Activated CD4-positive, alpha-beta T cell treated with anti-CD3 and anti-CD28 coated beads, Interleukin-2, amount 10 ng/mL, durations not matched to agents 7 days and 5 days (primary cell): ENCODE measurements at places on chromosomes 7 and 10. TPM values are rescaled to one million over a fixed set of nuclear protein-coding genes. Genes with fewer than 3 reads are reported as not detected.

The CPA2 gene
- not detected for total RNA-seq

The ASZ1 gene
- total RNA-seq: not detected

The HMX2 gene
- not detected for total RNA-seq

The PIK3CG gene
- 42.9 TPM for total RNA-seq

The ANKRD30A gene
- not detected for total RNA-seq

The GATAD1 gene
- 13.8 TPM for total RNA-seq

The ANLN gene
- 100 TPM for total RNA-seq

The RTKN2 gene
- 8.8 TPM for total RNA-seq

The CDH23 gene
- total RNA-seq: 4.5 TPM

The OR2A7 gene
- total RNA-seq: 3.5 TPM

The SH3PXD2A gene
- 11.9 TPM for total RNA-seq

The EGR2 gene
- total RNA-seq: 0.67 TPM

The SLC18A3 gene
- total RNA-seq: not detected

- no peak for DNase-seq
Observed at GRCh38 chr7:6532516-6532915, 18.7 kb downstream of the GRID2IP start.

GRCh38 chr10:68594405-68594804 is 34.3 kb downstream of the TET1 start:
- DNase-seq: no peak

- no peak for DNase-seq
Observed at GRCh38 chr10:127207081-127207480, 10.7 kb upstream of the INSYN2A start.

DNA sequence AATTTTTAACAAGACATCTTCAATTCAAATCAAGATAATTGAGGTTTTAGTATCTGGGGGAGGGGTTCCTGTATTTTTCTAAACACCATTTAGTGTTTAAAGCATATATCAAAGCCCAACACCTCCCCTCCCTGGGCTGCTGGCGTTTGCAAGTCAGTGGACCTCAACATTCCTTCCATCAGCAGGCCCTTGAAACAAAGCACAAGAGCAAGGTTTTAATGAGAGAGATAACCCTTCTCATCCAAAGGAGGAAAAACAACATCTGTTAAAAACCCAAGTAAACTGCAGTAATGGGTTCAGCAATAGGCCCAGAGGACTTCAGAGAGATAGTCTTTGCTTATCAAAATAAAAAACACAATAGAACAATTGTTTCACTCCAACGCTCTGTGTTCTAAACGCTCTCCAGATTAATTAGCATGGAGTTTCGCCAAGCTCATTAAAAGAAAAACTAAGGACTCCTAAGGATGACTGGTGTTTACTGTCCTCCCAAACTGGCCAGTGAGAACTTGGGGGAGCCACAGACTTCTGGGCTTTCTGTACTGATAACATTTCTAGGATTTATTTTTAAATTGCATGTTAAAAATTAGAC is 2.5 kb downstream of the JCAD start:
- no peak for DNase-seq

DNA sequence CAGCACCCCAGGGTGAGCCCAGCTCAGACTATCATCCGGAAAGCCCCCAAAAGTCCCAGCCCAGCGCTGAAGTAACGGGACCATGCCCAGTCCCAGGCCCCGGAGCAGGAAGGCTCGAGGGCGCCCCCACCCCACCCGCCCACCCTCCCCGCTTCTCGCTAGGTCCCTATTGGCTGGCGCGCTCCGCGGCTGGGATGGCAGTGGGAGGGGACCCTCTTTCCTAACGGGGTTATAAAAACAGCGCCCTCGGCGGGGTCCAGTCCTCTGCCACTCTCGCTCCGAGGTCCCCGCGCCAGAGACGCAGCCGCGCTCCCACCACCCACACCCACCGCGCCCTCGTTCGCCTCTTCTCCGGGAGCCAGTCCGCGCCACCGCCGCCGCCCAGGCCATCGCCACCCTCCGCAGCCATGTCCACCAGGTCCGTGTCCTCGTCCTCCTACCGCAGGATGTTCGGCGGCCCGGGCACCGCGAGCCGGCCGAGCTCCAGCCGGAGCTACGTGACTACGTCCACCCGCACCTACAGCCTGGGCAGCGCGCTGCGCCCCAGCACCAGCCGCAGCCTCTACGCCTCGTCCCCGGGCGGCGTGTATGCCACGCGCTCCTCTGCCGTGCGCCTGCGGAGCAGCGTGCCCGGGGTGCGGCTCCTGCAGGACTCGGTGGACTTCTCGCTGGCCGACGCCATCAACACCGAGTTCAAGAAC is 1.1 kb downstream of the VIM start:
- peak; percentile 86 for DNase-seq

DNA sequence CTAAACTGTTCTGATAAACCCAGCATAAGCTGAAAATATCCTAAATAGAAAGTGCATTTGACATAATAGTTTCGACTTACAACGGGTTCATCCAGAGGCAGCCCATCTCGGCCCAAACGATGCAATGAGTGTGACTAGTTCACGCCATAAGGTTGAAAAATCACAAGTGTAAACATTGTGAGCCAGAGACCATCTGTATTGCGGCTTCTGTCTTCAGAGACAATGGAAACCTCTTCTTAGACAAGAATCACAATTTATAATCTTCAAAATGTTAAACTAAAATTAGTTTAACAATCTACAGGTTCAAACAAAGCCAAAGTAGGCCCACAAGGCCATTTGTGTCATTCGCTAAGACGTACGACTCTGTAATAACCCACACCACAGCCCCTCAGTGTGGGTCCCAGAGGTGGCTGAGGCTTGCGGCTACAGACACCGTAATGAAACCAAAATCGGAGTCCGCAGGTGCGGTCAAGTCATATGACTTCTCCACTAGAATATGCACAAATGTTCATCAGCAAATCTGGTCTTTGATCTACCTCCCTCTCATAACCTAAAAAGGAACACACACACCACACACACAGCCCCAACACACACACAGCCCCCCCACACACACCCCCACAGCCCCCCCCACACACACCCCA is 81.8 kb downstream of the DIP2C start:
- no peak for DNase-seq

GRCh38 chr7:978416-979091 is 3.2 kb upstream of the COX19 start:
- no peak for DNase-seq

- DNase-seq: no peak
Observed at GRCh38 chr10:8556321-8556720, 501.8 kb downstream of the GATA3 start.

DNA sequence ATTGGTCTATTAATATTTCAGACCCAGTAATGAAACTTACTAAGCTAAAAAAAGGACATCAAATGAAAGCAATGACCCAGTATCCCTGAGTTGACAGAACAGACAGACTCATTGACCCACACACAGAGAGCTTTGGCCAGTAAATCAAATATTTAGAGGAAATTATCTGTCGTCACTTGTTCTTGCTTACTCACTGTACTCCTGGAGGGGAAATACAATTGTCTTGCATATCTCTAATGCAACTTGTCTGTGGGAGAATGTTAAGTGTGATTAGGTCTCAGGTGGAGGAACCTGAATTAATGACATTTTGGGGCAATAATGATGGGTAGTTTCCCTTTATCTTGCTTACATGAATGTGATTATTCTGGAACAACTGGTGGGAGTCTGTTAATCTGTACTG is 80.4 kb downstream of the CUBN start:
- DNase-seq: no peak

DNA sequence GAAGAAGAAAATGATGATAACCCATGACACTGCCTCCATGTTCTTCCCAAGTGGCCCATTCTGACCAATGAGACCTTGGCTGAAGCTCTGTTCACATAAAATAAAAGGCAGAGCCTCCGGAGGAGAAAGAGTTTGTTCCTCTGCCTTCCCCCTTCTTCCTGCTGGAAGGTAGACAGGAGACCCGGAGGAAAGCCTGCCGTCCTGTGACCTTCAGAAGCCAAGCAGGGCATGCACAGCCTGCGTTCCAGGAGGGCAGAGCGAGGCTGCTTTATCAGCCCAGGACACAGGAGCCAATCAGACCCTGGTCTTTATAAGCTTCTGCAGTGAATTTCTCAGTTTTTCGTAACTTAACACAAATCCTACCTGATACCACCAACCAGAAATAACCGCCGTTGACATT is 8.6 kb upstream of the GRID1 start:
- no peak for DNase-seq

DNA sequence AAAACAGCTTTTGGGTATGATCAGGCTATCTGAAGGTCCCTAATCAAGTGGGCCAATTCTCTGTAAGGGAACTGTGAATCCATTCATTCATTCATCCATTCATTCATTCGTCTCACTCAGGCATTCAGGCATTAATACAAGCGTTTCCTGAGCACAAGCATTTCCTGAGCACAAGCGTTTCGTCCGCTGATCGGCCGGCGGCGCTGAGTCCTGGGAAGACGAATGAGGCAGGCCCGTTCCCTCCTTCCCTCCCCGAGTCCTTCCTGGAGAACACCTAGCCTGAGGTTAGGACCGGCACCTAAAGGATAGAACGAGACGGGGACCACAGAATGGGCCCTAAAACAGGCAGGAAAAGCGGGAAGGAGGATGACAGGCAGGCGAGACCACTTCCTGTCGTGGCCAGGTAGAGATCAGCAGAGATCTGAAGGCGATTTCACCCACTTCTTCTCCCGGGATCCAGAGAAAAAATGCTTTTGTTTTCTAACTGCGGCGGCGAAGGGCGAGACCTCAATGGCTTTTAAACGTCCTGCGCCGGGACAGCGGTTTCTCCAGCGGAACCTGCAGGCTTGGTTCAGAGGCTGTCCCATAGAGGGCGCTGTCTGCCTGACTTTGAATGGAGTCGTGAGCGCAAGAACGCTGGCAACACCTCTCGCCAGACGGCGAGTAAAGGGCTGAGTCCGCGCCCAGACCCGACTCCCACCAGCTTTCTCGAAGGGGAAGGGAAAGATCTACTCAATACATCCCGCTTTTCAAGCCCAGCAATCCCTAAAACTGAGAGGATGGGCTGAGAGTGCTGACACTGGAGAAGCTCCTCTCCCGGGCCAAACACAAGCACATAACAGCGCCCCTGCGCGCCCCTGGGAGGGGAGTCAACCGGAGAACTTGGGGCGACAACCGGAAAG is 2.9 kb upstream of the HMX3 start:
- DNase-seq: peak; percentile 89

GRCh38 chr7:80563561-80564327 is 51.9 kb upstream of the GNAT3 start:
- no peak for DNase-seq

- DNase-seq: no peak
Observed at GRCh38 chr7:50399206-50399605, 50.9 kb downstream of the FIGNL1 start.

GRCh38 chr7:132756484-132756990 is 180.3 kb upstream of the PLXNA4 start:
- DNase-seq: no peak

GRCh38 chr10:36640626-36641025 is 484.8 kb upstream of the ANKRD30A start:
- no peak for DNase-seq

DNA sequence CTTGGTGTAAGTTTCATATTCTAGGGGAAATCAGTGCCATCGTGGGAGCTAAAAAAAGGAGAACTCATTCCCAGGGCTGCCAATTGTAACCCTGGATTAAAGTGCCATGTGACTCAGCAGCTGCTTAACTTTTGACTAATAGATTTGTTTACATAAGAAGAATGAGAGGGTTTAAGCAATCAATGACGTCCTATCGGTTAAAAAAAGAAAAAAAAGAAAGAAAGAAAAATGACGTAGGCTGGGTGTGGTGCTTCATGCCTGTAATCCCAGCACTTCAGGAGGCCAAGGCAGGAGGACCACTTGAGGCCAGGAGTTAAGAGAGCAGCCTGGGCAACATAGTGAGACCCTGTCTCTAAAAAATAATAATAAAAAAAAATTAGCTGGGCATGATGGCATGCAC is 116.2 kb upstream of the AFAP1L2 start:
- no peak for DNase-seq
